ENCODE measurements at places on chromosomes 5 and 9. TPM values are rescaled to one million over a fixed set of nuclear protein-coding genes. Genes with fewer than 3 reads are reported as not detected.
A peak's percentile ranks its signal among the peaks of the same experiment; 100 is the strongest.

DNA sequence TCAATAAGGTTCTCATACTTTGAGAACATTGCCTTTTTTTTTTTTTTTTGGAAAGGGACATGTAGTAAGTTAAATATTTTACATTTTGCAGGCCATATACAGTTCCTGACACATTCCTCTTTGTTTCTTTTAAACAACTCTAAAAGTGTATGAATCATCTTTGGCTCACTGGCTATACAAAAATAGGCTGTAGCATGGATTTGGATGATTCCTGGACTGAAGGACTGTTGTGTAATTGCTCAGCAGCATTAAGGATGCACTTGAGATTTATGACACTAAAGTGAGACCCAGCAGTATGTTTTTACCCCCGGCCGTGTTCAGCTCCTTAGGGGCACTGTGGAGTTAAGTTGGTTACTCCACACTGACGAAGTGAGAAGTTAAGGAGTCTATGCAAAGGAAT is 41.3 kb downstream of the VPS13A start:
- peak; percentile 68 for DNase-seq

GRCh38 chr5:164763206-164763605 is 1257.8 kb downstream of the MAT2B start:
- no peak for DNase-seq

DNA sequence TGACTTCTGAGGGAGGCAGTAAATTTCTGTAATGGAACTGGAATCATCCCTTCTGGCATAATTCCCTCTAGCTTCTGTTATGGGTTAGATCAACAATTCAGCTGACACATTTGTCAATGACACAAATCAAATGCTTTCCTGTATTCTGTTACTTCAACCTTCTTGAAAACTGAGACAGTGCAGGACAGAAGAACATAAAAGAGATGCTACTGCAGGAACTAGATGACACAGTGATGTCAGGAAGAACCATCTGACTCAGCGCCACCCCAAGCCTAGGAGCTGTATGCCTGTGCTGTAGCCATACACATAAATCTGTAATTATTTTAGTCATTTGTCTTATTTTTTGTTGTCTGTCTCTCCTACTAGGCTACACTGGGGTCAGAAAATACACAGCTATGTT is 18.2 kb upstream of the CEP120 start:
- DNase-seq, result no peak

GRCh38 chr5:37787742-37788141 is 52.1 kb downstream of the GDNF start:
- no peak for DNase-seq

- peak; percentile 29 for DNase-seq
These were observed 154.7 kb upstream of the ANKH start for GRCh38 chr5:15026011-15026893.

GRCh38 chr5:112691339-112691680 is 46.4 kb upstream of the APC start:
- DNase-seq, result no peak

DNA sequence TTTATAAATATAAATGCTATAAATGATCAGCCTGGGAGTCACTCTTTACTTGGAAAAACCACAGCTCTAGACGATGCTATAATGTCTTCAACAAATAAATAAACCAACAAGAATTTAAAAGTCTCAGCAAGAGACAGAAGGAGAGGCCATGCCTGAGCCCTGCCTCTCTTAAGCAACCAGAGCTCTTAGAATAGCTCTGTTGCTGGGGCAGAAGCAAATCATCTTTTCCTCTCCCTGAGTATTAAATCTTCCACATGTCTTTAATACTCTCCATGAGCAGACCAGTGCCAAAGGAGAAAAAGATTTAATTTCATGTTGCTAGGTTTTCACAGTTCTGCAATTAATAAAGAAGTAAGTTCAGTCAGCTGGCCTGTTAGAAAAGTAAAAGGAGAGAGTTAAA is 408.0 kb upstream of the SLC30A5 start:
- DNase-seq, result no peak

DNA sequence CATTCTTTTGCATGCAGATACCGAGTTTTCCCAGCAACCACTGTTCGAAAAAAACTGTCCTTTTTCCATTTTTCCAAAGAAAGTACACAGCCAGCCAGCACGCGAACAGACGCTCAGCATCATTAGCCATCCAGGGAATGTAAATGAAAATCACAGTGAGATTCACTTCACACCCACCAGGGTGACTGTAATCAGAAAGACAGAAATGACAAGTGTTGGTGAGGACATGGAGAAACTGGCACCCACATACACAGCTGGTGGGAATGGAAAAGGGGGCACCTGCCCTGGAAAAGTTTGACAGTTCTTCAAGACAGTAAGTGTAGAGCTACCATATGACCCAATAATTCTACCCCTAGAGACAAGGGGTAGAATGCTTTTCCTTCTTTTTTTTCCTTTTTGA is 25.0 kb upstream of the NCS1 start:
- no peak for DNase-seq

- no peak for DNase-seq
These were observed 607.4 kb downstream of the CDH12 start for GRCh38 chr5:22245770-22246169.

DNA sequence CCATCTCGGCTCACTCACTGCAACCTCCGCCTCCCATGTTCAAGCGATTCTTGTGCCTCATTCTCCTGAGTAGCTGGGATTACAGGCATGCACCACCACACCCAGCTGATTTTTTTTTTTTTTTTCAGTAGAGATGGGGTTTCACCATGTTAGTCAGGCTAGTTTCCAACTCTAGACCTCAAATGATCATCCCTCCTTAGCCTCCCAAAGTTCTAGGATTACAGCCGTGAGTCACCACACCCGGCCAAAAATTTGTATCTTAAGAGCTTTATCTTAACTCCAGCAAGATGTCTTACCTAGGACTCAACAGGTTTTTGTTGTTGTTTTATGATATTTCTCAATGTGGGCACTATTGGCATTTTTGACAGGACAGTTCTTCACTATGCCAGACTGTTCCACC is 27.9 kb downstream of the LYRM7 start:
- peak; percentile 19 for DNase-seq

GRCh38 chr5:20985754-20986153 is 997.8 kb upstream of the CDH18 start:
- no peak for DNase-seq

DNA sequence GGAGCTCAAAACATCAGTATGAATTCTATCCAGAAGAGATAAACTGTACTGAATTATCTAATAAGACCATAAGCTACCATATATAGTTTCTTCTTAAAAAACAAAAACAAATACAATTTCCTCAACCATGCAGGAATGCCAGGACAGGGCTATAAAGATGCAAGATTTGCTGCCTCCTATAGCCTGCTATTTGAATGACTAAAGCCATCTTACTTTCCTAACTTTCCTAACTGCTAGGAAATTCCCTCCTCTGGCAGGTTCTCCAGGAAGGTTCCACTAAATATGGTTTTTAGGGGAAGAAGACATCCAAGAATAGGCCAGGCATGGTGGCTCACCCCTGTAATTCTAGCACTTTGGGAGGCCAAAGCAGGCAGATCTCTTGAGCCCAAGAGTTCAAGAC is 15.1 kb downstream of the KIF27 start:
- DNase-seq, result no peak

GRCh38 chr5:159032656-159033350 is 66.9 kb downstream of the EBF1 start:
- no peak for DNase-seq

DNA sequence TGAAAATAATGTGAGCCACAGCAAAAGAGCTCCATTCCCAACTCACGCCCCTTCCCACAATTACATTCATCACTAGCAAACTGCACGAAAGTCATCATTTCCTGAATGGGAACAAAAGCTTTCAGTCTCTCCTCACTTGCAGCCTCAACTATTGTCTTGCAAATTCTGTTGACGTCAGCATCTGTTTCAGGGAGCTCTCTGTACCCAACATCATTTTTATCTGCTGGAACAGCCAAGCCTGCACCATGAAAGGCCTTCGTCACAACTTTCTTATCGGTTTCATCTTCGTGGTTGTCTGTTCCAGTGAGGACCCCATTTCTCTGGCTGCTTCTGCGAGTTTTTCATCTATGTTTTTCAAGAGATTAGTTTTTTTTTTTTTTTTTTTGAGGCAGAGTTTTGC is 14.3 kb upstream of the RNF130 start:
- no peak for DNase-seq

DNA sequence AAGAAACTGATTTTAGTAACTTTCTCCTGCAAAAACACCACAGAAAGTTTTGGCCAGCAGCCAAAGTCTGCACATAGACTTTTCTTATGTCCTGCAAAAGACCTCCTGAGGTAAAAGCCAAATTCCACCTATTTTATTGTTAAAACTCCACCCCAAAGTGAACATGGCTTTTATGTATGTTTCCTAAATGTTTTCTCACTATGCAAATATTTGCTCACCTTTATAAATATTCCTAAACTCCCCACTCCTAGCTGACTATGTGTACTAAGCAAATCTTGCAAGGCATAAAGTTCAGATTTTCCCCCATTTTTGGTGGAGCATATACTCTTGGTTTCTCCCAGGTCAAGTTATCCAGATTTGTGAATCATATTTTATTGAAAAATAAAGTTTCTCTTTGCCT is 446.2 kb downstream of the DNAH5 start:
- no peak for DNase-seq

- no peak for DNase-seq
These were observed 36.2 kb upstream of the SNAPC3 start for GRCh38 chr9:15386465-15386864.

DNA sequence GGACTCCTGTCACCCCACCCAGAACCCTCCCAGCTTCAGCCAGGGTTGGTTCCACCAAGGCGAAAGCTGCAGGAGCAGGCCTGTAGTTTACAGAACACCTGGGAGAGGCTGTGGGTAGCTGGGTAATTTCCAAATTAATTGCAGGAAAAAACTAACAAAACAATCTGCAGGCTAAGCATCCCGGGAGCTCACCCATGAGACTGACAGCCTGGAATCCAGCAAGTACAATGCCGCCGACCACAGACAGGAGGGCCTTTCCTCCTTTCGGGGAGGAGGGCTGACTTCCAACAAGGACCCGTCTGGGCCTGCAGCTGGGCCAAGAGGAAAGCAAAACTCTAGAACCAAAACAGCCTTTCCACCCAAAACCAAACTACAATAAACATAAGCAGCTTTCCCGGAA is 10.3 kb downstream of the FOXE1 start:
- DNase-seq, result peak; percentile 50

- no peak for DNase-seq
These were observed 35.4 kb downstream of the SREK1 start for GRCh38 chr5:66179297-66180051.

- DNase-seq, result no peak
These were observed 1.3 kb upstream of the NREP start for GRCh38 chr5:111758284-111758628.

LRRC19 gene
- not detected for total RNA-seq

SPATA31A3 gene
- total RNA-seq, result not detected

MAMDC2 gene
- total RNA-seq, result 0.53 TPM

CDC26 gene
- total RNA-seq, result 24.7 TPM

FAM78A gene
- total RNA-seq, result under 0.01 TPM

SKP2 gene
- 8.8 TPM for total RNA-seq

SLC36A3 gene
- total RNA-seq, result not detected

RAB3C gene
- total RNA-seq, result not detected

OGN gene
- not detected for total RNA-seq

DMGDH gene
- 11.6 TPM for total RNA-seq

MARCHF3 gene
- total RNA-seq, result 6.5 TPM

Data from bronchial epithelial cell (primary cell).